ENCODE measurements at places on chromosomes 1 and 21.

- H3K36me3 ChIP-seq = no peaks in the 10 kb centered on the region
- H3K27ac ChIP-seq = no peak overlapping the region
- peaks cover 23% of the 10 kb centered on the region for H3K27me3 ChIP-seq
- peaks cover 8% of the 10 kb centered on the region for H3K4me1 ChIP-seq
These were observed 26.3 kb upstream of the DISP1 start for GRCh38 chr1:222788402-222789156.

GRCh38 chr1:212862111-212862690 lies 4.1 kb downstream of the FLVCR1 start:
- H3K27me3 ChIP-seq = no peaks in the 10 kb centered on the region
- no peak overlapping the region for H3K27ac ChIP-seq

GRCh38 chr1:204331275-204331674 lies 28.5 kb downstream of the PLEKHA6 start:
- peaks cover 9% of the 10 kb centered on the region for H3K27me3 ChIP-seq
- H3K27ac ChIP-seq = no peak overlapping the region

DNA sequence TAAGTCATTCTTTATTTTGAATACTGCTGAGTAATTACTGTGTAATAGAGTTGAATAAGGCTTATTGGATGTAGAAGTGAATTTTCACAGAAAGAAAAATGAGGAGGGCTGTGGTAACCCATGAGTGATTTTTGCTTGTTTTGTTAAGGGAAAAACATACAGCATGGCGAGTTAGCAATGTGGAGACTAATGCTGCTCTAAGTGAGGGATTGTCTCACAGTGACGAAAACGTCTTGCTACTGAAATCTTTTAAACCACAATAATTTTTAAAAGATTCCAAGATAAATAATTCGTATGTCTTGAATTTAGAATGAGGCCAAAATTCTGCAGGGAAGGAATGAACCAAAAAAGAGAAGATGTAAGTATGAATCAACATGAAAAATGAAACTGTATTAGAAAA lies 16.2 kb upstream of the PLA2G4A start:
- no peaks in the 10 kb centered on the region for H3K36me3 ChIP-seq
- H3K27ac ChIP-seq = no peak overlapping the region
- DNase-seq = peak; percentile 4
- H3K4me1 ChIP-seq = 0 out of 2 replicates have a peak, but pooled peaks cover 6% of the 10 kb centered on the region

DNA sequence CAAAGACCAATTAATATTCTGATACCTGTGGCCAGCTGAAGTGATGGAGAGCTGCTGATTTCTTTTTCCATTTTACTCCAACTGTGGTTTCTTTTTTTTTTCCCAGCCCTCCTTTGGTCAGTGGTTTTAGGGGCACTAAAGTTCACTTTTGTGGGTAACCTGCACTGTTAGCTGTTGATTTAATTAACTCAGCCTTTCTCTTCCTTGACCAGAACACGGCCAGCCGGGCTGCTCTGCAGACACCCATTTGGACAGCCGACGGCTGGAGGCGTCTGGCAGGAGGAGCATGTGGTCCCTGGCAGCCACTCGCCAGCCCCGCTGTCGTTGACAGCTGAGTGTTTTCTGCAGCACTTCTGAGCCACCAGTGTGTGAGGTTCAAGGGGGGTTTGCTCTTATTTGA lies 136.2 kb upstream of the RUNX3 start:
- no peak for DNase-seq
- H3K36me3 ChIP-seq = no peaks in the 10 kb centered on the region
- peak overlapping the region; percentile 51 for H3K4me3 ChIP-seq

GRCh38 chr1:176225911-176226310 lies 18.8 kb upstream of the COP1 start:
- no peaks in the 10 kb centered on the region for H3K36me3 ChIP-seq
- DNase-seq = no peak
- H3K4me3 ChIP-seq = no peak overlapping the region
- peaks cover 11% of the 10 kb centered on the region for H3K4me1 ChIP-seq
- H3K27me3 ChIP-seq = peaks cover 5% of the 10 kb centered on the region
- H3K27ac ChIP-seq = no peak overlapping the region

- H3K27ac ChIP-seq = peak overlapping the region; percentile 77
- H3K27me3 ChIP-seq = no peaks in the 10 kb centered on the region
- peak overlapping the region; percentile 67 for H3K4me3 ChIP-seq
- peak; percentile 47 for DNase-seq
- H3K4me1 ChIP-seq = peaks cover 21% of the 10 kb centered on the region
These were observed 317.0 kb downstream of the USP25 start for GRCh38 chr21:16046656-16047330.

- no peaks in the 10 kb centered on the region for H3K27me3 ChIP-seq
- no peak overlapping the region for H3K27ac ChIP-seq
- no peaks in the 10 kb centered on the region for H3K4me1 ChIP-seq
- H3K36me3 ChIP-seq = no peaks in the 10 kb centered on the region
These were observed 210.0 kb downstream of the PLA2G4A start for GRCh38 chr1:187038784-187039183.

DNA sequence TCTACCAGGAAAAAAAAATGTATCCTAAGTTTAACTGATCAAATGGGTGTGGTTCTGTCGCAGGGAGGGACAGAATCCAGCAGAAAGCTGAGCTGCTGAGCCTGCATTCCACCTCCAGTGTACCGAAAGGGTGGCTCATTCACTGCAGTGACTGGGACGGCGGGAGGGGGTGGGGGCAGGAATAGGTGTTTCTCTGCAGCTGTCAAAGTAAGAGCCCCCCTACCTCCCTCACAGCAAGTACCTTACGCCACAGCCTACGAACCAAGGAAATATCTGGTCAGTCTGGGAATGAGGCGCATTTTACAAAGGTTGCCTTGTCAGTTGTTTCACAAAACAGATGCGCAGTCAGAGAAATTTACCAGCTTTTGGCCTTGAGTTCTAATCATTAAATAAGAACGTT lies 1.7 kb downstream of the S100B start:
- H3K36me3 ChIP-seq = no peaks in the 10 kb centered on the region
- H3K27ac ChIP-seq = no peak overlapping the region
- H3K4me3 ChIP-seq = no peak overlapping the region
- DNase-seq = no peak
- H3K27me3 ChIP-seq = peaks cover 24% of the 10 kb centered on the region

DNA sequence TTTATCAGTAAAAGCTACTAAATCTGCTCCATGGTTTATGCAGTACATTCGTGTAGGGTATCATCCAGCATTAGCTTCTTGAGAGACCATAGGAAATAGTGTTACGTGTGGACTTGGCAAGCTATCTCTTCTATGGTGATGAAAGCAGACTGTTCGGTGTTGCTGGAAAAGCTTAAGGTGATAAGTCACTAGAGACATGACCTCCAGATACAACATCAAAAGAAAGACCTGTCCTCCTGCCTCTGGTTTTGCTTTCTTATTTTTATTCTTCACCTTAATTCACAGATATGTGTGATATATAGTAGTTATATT lies 53.5 kb upstream of the S1PR1 start:
- H3K4me3 ChIP-seq = peak overlapping the region; percentile 36
- no peak overlapping the region for H3K27ac ChIP-seq
- H3K36me3 ChIP-seq = no peaks in the 10 kb centered on the region
- no peaks in the 10 kb centered on the region for H3K27me3 ChIP-seq

- H3K4me1 ChIP-seq = peaks cover 18% of the 10 kb centered on the region
- no peak overlapping the region for H3K4me3 ChIP-seq
- H3K27ac ChIP-seq = no peak overlapping the region
- DNase-seq = no peak
These were observed 32.3 kb upstream of the CITED4 start for GRCh38 chr1:40894455-40894854.

GRCh38 chr1:151006327-151007052 lies at the start of gene MINDY1:
MINDY1 (minus strand) TSS chr1:151006902; CDS start chr1:151002617, 4,285 bp downstream.
- H3K27ac ChIP-seq = peak within 1 kb of the TSS; percentile 99
- H3K36me3 ChIP-seq = peaks cover 11% of the 10 kb centered on the region
- H3K4me3 ChIP-seq = peak within 1 kb of the TSS; percentile 97
- peak; percentile 89 for DNase-seq
- peaks cover 4% of the 10 kb centered on the region for H3K27me3 ChIP-seq

GRCh38 chr1:147046189-147046862 lies 108.2 kb downstream of the NBPF12 start:
- H3K27me3 ChIP-seq = peaks cover 6% of the 10 kb centered on the region
- no peak overlapping the region for H3K4me3 ChIP-seq
- no peaks in the 10 kb centered on the region for H3K36me3 ChIP-seq
- H3K4me1 ChIP-seq = no peaks in the 10 kb centered on the region
- no peak for DNase-seq

DNA sequence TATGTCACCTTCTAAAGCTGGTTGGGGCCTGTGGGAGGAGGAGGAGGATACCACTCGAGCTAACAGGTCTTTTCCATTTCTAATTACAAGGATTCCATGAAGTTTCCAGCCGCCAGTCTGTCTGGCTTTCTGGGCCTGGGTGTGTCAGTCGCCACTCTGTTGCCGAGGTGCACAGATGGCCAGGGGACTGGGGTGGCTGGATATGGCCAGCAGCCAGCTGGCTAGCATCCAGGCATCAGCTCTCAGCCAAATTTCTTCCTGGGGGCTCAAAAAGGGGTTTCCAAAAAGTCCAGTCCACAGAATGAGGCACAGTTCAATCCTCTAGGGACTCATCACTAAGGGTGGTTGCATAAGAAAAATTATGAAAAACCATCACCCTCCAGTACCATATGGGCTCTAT lies 32.4 kb downstream of the ITPKB start:
- no peaks in the 10 kb centered on the region for H3K36me3 ChIP-seq
- no peak overlapping the region for H3K27ac ChIP-seq
- DNase-seq = no peak
- no peaks in the 10 kb centered on the region for H3K27me3 ChIP-seq

- peaks cover 37% of the 10 kb centered on the region for H3K27me3 ChIP-seq
- no peak overlapping the region for H3K4me3 ChIP-seq
- DNase-seq = no peak
- no peaks in the 10 kb centered on the region for H3K36me3 ChIP-seq
These were observed 5.5 kb downstream of the IFNLR1 start for GRCh38 chr1:24181619-24182018.

- H3K27me3 ChIP-seq = peaks cover 4% of the 10 kb centered on the region
- no peak for DNase-seq
- H3K36me3 ChIP-seq = no peaks in the 10 kb centered on the region
- H3K27ac ChIP-seq = no peak overlapping the region
These were observed 44.3 kb downstream of the HUNK start for GRCh38 chr21:31917108-31917507.

- no peak for DNase-seq
- H3K27me3 ChIP-seq = peaks cover 4% of the 10 kb centered on the region
- H3K27ac ChIP-seq = peak overlapping the region; percentile 94
- H3K4me1 ChIP-seq = peaks cover 80% of the 10 kb centered on the region
These were observed 943 bp downstream of the ERRFI1 start for GRCh38 chr1:8025061-8025670.

DNA sequence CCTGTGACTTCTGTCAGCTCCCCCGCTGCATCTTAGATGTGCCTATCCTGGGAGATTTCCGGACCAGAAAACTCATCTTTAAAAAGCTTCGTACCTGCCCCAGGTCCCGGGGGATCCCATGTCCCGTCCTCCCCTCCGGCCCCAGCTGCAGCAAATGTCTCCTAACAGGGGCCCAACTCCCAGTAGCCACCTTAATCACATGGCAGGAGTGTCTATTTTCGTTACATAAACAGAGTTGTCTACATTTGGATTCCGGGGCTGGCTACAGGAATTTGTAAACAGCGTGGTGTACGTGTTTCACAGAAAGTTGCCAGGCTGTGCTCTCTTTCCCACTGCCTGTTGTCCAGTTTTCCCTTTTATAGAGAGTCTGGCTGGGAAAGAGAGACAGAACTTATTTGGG lies 17.9 kb upstream of the KCNE2 start:
- peak; percentile 5 for DNase-seq
- H3K4me3 ChIP-seq = peak overlapping the region; percentile 46
- peaks cover 29% of the 10 kb centered on the region for H3K27me3 ChIP-seq
- H3K36me3 ChIP-seq = no peaks in the 10 kb centered on the region
- peak overlapping the region; percentile 32 for H3K27ac ChIP-seq

GRCh38 chr1:202716654-202717053 lies 6.4 kb upstream of the SYT2 start:
- no peak overlapping the region for H3K27ac ChIP-seq
- H3K4me1 ChIP-seq = peaks cover 13% of the 10 kb centered on the region
- no peaks in the 10 kb centered on the region for H3K36me3 ChIP-seq

DNA sequence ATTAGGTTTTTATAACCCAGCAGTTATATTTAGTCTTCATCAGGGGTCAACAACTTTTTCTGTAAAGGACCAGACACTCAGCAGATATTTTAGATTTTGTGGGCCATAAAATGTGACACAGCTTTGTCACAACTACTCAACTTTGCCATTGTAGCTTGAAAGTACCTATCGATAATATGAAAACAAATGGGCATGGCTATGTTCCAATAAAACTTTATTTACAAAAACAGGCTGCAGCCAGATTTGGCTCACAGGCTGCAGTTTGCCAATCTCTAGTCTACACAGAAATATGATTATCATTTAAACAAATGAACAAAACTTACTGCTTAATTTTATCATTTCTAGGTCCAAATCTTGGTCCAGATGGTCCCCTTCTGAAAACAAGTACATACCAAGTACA lies 23.0 kb downstream of the VAMP4 start:
- DNase-seq = no peak
- H3K4me3 ChIP-seq = no peak overlapping the region
- no peaks in the 10 kb centered on the region for H3K27me3 ChIP-seq
- H3K4me1 ChIP-seq = peaks cover 30% of the 10 kb centered on the region
- peaks cover 18% of the 10 kb centered on the region for H3K36me3 ChIP-seq

Measured in HFFc6 (cell line).